CD4-positive, alpha-beta T cell treated with Interleukin-12 subunit alpha and Interleukin-12 subunit beta, for 1 hour (primary cell): ENCODE measurements at places on chromosomes 13 and 19.

DNA sequence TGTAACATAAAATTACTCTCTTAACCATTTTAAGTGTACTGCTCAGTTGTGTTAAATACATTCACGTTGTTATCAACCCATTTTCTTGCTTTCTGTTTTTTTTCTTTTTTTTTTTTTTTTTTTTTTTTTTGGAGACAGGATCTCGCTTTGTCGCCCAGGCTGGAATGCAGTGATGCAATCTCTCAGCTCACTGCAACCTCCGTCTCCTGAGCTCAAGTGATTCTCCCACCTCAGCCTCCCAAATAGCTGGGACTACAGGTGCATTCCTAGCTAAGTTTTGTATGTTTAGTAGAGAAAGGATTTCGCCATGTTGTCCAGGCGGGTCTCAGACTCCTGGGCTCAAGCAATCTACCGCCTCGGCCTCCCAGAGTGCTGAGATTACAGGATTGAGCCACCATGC is 42.5 kb upstream of the C13orf42 start:
- no peak for DNase-seq

- DNase-seq, result peak; percentile 89
Observed at GRCh38 chr19:18450931-18451836, 13.3 kb upstream of the ISYNA1 start.

GRCh38 chr19:41941410-41942202 is 13.4 kb upstream of the ERFL start:
- DNase-seq, result no peak

GRCh38 chr19:30516531-30516930 is 144.3 kb downstream of the ZNF536 start:
- DNase-seq, result no peak

GRCh38 chr13:48121733-48122132 is 26.8 kb upstream of the MED4 start:
- DNase-seq, result no peak

- no peak for DNase-seq
Observed at GRCh38 chr19:45884682-45885555, 1.0 kb downstream of the IRF2BP1 start.

DNA sequence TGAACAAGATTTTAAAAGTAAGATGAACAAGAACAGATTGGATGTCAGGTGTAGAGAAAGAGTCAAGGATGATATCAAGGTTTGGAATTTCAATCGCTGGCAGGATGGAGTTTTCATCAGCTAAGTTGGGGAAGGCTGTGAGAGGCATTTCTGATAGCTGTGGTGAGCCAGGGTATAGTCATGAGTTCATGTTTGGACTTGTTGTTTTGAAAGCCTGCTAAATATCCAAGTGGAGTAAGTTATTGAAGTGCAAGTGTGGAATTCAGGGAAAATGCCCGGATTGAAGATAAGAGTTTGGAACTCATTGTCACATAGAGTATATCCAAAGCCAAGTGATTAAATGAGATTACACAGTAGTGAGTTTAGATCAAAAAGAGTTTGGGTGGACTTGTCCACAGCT is 11.0 kb upstream of the EPSTI1 start:
- no peak for DNase-seq

GRCh38 chr19:11125994-11126685 is 29.4 kb downstream of the SPC24 start:
- peak; percentile 79 for DNase-seq

- DNase-seq, result no peak
Observed at GRCh38 chr13:34467450-34468083, 474.5 kb upstream of the NBEA start.

DNA sequence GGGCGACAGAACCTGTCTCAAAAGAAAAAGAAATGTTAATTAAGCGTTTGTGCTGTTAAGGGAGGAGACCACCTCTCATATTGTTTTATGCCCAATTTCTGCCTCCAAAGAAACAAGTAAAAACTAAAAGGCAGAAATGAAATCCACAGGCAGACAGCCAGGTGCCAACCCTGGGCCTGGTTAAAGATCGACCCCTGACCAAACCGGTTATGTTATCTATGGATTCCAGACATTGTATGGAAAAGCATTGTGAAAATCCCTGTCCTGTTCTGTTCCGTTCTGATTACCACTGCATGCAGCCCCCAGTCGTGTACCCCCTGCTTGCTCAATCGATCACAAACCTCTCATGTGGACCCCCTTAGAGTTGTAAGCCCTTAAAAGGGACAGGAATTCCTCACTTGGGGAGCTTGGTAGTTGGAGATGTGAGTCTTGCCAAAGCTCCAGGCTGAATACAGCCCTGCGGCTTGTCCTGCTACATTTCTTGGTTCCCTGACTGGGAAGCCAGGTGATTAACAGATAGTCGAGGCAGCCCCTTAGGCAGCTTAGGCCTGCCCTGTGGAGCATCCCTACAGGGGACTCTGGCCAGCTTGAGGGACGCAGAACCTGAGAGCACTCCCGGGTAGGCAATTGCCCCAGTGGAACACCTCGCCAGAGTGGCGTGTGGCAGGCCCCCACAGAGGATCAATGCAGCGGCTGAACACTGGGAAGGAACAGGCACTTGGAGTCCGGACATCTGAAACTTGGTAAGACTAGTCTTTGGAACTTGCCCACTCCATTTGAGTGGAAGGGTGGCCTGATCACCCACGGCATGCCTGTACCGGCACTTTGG is 748 bp upstream of the ZNF552 start:
- no peak for DNase-seq

- no peak for DNase-seq
Observed at GRCh38 chr19:40416918-40417642, 3.9 kb upstream of the PRX start.

DNA sequence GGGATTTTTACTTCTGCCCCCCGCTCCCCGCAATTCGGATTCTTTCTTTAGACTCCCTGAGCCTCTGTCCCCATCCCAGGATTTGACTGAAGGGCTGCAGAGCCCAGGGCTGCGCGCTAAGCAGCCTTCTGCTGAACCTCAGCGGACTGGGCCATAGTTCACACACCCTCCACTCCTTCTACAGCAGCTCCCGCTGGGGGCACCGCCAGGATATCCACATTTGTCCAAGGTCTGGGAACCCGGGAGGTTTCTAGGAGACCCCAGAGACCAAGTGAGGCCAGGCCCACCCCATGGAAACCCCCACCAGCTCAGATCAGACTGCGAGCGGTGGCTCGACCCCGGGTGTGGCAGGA is 463.3 kb downstream of the ITGBL1 start:
- DNase-seq, result no peak
